ENCODE measurements at places on chromosomes 6 and 20.

DNA sequence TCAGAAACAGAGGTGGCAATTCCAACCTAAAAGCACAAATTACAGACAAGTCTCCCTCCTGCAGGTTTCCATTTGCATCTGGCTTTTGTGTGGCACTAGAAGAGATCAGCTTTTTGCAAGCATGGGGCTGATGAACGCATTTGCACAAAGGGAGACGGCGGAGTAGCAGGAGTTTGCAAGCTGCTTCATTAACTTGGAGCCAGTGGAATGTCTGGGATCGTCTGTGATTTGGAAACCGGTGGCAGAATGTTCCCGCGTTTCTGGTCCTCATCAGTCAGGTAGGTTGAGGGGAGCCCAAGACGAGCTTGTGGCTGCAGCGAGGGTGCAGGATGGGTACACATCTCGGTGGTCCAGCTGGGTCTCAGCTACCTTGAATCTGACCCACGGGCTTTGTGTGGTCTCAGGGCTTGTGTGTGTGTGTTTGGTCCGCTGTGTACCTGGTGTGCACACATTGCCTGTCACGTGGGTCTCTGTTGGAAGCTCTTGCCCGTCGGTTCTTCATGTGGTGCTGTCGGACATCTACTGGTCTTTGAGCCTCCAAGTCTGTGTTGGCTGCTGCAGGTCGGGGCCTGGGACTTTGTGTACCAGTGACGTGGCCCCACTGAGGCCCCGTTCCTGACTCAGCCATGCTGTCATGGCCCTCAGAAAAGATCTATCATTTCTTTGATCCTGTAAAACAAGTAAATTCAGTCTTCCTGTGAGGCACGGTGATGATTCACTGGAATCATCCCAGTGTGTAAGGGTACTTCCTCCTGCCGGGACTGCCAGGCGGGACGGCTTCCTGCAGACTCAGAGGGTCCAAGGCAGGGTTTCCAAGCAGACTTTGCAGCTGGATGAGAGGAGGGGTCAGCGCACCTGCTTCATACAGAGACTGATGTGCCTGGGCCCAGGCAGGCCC lies 12.4 kb upstream of the MYT1 start:
- DNase-seq, result no peak

- peak; percentile 25 for DNase-seq
Measured at GRCh38 chr6:43009124-43009523, 4.6 kb downstream of the MEA1 start.

GRCh38 chr6:31851485-31851832 lies 11.2 kb downstream of the NEU1 start:
- no peak for DNase-seq

- no peak for DNase-seq
Measured at GRCh38 chr20:41218466-41218865, 81.1 kb downstream of the PLCG1 start.

GRCh38 chr6:15026832-15027231 lies 219.0 kb upstream of the JARID2 start:
- DNase-seq, result peak; percentile 42

DNA sequence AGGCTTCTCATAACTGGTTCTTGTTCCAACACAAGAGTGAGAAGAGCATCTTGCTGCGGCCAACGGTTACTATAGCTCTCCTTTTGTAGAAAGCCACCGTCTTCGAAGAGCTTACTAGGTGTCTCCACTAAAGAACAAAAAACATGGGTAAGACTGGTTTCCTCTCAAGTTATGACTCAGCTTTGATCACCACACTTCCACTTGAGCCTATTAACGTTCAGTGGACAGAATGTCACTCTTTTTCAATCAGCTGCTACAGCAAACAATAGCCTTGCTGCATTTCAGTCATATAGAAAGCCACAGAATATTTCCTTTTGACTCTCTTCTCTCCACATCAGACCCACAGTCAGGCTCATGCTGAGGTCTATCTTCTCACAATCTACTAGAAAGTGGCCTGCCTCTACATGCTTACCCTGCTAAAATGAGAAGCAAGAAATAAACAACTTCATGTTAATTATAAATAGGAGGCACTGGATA lies 243.5 kb upstream of the PREP start:
- no peak for DNase-seq

GRCh38 chr6:149249370-149250357 lies 67.8 kb upstream of the TAB2 start:
- DNase-seq, result no peak

DNA sequence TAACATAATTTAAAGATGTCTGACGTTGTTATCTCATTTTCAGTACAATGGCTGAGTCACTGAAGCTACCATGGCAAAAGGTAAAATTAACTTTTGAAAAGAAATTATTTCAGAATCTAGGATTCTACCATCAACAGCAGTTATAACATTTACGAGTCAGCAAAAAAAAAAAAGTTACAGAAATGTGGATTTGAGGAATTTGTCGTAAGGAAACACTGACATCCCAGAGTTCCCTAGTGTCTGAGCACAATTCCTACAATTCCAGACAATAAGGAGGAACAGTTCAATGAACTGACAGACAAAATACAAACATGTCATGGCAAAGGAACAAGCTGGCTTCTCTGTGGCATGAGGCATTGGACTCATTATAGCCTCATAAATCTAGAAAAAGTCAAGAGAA lies 19.1 kb downstream of the ABRACL start:
- DNase-seq, result no peak

GRCh38 chr20:57432862-57433491 lies 41.8 kb downstream of the RBM38 start:
- DNase-seq, result peak; percentile 88

DNA sequence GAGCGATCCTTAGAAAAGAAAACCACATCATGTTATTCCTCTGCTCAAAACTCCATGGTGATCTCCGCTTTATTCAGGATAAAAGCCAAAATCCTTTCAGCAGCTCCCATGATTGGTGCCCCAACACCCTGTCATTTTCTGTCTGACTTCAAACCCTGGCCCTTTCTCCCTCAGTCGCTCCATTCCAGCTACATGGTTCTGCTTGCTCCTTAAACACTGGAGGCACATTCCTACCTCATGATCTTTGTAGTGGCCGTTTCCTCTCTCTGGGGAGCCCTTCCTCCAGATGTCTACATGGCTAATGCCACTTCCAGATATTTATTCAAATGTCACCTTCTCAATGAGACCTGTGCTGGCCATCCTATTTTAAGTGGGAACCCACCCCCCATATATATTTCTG lies 100.8 kb downstream of the CAP2 start:
- DNase-seq, result no peak

DNA sequence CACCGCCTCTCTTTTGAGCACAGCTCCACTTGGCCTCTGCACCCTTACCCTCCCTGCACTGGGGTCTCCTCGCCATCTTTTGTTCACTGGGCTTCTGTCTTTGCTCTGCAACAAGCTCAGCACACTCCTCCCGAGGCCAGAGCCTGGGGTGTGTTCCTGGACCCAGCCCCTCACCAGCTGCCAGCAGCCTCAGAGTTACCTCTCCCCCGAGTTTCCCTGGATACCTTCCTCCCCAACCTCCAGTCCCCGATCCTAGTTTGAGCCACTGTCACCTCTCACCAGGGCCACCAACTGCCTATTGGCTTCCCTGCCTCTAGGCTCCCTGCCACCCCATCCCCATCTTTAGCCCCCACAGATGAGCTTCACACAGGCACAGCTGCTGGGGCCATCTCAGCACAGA lies 12.3 kb downstream of the CYP21A2 start:
- DNase-seq, result no peak

DNA sequence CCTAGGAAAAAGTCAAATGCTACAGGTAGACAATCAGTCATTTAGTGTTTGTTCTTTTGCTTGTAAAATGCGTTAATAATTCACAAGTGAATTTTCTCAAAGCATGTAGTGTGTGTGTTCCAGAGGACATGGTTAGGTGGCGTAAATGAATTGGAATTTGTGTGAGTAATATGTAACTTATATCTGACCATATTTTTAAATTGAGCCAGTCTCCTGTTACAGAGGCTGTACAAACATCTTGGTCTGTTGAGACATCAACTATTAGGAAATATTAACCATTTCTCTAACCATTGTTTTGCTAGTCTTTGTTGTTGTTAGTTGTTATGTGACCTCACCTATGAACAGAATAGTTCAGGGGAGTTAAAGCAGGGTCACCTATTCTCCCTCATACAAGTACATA lies 22.7 kb downstream of the MCM8 start:
- no peak for DNase-seq

DNA sequence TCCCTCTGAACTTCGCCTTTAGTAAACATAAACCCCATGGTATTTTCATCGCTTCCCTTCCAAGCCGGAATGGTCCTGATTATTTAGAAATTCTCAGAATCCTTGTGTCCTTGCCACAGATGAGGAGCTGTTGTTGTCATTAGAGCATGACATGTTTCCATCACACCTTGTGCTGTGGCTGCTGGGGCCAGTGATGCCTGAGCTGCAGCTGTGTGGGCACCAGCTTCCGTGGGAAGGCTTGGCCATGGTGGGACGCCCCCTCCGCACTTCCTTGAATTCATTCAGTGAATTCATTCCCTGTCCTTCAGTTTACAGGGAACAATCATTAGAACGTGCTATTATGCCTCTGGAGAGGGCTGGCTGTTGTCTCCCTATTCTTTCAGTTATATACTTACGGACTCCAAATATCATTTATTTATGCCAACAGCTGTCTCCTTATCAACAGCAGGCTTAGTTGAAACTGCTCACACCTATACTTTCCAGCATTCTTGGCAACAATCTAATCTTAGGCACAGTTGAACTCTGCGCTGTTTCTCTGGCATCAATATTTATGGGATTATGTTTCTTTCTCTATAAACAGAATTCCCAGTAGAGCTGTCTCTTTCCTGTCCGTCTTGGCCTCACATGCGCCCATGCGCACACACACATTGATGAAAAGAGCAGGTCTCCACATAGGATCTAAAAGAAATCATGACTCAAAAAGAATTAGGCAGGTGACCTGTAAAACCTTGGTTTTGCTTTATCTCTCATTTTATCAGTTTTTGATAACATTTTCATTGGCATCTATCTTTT lies 9.0 kb downstream of the ADGRF1 start:
- peak; percentile 13 for DNase-seq

DNA sequence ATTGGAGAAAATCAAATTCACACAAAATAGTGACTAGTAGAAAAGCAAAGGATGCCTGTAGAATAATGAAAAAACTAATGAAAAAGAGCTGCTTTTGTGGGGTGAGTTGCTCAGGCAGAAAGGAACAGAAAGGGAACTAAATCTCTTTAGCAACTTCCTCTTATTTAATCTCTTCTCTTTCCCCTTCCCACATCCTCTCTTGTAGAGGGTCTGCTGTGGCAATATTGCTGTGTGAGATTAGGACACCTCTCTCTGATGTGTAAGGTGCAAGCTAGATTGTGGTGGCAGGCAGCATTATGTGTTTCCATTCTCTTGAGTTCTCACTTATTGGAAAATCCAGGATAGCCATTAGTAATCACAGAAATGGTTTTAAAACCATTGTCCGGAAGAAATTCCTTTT lies 49.7 kb downstream of the SYNE1 start:
- no peak for DNase-seq

DNA sequence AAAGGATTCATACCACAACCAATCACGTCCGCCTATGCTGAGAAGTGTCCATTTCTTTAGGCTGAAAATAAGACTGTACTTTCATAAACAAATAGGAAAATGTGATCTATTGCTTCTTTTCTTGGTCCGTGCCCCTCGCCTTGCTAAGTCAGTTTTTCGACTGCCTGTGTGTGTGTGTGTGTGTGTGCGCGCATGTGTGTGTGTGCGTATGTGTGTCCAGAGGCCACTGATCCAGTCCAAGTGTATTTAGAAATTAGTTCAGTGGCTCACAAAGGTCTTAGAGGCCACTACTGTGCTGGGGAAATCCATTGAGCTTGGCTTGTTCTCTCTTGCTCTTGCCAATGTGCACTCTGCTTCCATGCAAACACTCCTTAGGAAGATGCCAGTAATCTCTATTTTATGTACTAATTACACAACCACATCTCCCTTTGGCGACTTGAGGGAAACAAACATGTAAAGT lies 50.5 kb downstream of the SLC22A23 start:
- no peak for DNase-seq

DNA sequence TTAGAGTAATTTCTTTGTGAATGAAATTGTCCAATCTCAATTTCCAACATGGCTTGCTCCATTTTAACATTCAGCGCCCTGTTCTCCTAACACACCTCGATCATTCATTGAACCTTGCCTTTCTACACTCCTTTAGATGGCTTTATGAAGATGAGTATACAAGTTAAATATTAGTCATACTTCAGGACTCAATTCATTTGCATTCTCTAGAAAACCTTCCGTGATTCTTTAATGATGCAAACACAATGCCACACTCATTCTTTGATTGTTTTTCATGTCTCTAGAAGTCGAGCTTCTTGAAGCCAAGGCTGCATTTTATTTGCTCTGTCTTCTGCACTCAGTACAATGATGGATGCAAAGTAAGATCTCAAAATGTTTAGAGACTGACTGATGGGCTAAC lies 641.2 kb downstream of the DOK5 start:
- no peak for DNase-seq

- DNase-seq, result no peak
Measured at GRCh38 chr6:39855356-39855995, 63.3 kb downstream of the DAAM2 start.

DNA sequence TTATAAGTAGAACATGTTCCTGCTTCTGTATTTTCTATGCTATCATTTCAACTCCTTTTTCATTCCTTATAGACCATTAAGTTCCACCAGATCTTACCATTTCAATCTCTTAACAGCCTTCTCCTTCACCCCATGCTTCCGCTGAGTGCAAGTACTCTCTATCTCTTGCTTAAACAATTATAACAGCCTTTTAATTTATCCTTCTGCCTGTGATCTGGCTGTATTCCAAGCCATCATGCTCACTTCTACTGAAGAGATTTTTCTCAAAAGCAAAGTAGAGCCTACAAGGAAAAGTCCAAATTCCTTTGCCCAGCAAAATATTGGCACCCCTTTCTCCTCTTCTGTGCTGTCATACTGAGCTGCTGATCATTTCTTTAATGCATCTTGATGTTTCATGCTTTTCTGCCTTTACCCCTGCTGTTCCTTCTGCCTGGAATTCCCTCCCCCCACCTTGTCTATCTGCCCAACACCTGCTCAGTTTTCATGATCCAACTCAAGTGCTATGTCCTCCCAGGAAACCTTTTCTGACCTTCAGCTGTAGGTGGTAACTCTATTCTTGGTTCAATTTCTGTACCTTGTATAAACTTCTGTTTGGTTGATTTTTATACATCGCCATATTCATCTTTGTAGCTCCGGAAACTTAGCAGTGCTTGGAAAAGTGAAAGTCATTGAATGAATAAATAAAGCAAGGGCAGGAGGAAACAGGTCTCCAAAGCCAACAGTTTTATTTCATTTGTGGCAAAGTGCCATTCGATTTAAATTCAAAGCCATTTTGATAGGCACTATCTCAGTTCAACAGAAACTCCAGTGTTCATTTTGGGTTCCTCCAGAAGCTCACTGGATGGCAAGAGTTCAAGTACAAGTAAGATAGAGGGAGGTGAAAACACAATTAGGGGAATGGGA lies 10.5 kb upstream of the BMP2 start:
- no peak for DNase-seq

GRCh38 chr6:86502497-86502896 lies 434.8 kb upstream of the HTR1E start:
- no peak for DNase-seq

DNA sequence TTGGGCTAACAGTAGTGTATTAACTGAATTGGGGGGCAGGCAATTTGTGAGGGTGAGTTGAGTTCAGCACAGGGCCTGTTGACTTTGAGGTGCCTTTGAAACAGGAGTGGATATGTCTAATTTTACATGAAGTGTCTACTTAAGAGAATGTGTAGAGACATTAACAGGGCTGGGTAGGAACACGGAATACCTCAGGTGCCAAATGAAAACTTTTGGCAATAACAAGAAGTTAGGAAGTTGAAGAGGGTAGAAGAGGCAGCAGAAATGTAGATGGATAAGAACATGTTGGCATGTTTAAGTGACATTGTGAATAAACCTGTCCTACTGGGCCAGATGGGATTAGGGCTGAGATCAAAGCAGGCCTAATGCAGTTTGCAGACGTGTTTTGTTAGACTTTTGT lies 117.0 kb downstream of the SLC16A10 start:
- no peak for DNase-seq
